ENCODE measurements at places on chromosomes 16 and 17. TPM values are rescaled to one million over a fixed set of nuclear protein-coding genes. Genes with fewer than 3 reads are reported as not detected.

- no peak for DNase-seq
Measured at GRCh38 chr16:4976079-4976478, 17.9 kb downstream of the SEC14L5 start.

DNA sequence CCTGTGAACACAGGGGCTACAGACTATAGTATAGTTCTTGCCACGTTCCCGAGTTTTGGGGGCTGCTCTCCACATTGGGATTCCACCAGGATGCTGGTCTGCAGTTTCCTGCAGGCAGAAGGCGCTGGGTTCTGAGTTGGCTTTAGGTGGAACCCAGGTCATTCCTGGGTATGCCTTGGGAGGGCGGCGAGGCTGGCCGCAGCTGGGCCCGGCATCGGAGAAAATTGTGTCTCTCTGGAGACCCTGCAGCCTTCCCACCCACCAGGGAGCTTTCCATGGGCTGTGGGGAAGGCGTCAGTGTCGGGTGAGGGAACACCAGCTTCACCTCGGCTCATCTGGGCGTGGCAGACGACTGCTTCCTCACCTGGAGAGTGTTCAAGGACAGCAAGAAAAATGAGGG lies 183.6 kb downstream of the RAB11FIP4 start:
- DNase-seq, result no peak

GRCh38 chr17:41394254-41394996 lies 3.0 kb downstream of the KRT31 start:
- DNase-seq, result no peak

- peak; percentile 55 for DNase-seq
Measured at GRCh38 chr17:29176558-29177351, 3.4 kb downstream of the MYO18A start.

DNA sequence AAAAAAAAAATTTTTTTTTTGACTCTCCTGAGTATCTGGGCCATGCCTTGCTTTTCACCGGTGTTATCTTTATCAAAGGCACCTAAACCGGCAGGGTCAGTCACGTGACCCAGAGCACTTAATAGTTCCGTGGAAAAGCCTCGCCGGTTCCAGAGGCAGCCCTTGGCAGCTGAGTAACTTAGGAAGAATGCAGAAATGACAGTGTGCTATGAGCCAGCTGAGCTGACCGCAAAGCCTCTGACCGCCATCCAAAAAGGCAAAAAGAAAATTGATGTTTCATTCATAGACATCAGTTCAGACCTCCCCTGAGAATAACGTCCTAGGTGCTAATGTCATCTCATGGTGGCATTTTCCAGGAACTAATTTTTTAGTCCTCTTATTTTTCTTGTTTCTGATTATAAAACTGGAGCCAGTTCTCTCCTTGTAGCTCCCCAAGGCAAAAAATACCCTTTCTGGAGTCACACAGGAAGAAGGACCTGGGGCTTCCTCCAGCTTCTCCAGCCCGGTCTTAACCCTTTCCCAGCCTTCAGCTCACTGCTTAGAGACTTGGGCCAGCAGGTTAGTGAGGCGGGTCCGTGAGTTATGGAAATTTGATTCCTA lies 122.6 kb downstream of the SOCS1 start:
- peak; percentile 98 for DNase-seq

- no peak for DNase-seq
Measured at GRCh38 chr17:21019976-21020586, 22.7 kb downstream of the USP22 start.

DNA sequence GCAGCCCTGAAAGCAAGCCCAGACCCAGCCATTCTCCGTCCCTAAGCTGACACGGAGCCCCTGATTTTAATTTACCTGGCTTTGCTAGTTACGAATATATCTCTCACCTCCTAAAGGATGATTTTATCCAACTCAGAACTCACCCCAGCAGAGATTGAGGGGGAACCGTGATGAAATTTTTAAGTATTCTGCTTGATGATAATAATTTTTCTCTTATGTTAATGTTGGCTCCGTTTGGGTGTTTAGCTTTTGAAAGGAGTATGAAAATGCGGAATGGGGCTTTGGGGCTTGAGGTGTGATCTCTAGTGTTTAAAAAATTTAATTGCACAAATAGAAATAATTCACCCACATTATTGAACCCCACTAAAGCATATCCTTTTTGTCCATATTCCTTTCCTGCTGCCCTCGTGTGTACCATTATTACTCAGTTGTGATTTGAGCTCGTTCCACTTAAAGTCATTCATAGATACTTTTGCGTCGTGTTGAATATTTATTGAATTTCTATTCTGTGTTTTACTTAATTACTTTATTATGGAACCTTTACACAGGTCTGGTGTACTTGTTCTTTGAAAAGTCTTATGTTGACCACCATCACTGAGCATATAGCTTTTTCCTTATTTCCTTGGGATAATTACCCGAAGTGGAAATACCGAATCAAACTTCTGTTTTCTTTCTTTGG lies 775 bp downstream of the PRPSAP2 start:
- DNase-seq, result peak; percentile 21

- DNase-seq, result no peak
Measured at GRCh38 chr16:53209429-53209828, 154.6 kb downstream of the CHD9 start.

GRCh38 chr17:36128411-36128978 lies 24.9 kb downstream of the CCL4 start:
- no peak for DNase-seq

GRCh38 chr17:7177191-7177953 lies 1.8 kb downstream of the ASGR1 start:
- peak; percentile 66 for DNase-seq

DNA sequence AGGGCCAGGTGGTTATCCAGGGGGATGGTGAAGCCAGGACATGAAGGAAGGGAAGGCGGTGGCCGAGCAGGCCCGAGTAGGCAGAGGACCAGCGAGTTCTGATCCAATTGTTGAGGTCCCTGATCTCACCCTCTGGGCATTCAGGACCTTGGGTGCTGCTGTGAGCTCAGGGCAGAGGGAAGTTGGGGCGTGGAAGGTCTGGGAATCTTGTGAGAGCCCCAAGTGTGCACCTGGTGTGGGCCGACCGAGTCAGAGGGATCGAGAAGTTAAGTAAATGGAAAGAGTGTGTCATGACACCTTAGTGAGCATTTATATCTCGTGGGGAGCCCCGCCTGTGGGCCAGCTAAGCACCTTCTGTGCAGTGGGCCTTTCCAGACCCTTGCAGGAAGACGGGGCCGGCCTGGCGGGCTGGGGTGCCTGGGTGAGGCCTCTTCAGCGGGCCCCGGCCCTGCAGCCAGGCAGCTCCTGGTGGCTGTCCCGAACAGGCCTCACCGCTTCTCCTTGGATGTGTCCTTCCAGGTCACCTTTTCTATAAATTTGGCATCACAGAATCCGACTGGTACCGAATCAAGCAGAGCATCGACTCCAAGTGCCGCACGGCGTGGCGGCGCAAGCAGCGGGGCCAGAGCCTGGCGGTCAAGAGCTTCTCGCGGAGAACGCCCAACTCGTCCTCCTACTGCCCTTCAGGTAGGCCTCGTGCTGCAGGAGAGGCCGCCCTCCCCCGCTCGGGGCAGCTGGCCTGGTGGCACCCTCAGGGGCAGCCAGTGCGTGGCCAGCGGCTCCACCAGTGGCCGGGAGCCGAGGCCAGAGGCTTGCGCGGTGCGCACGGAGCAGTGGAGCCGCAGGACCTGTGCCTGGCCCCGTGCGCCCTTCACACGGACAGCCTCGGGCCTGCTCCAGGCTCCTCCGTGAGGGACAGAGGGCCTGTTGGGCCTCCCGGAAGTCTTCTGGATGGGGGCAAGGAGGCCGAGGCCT lies 76.0 kb downstream of the BANP start:
- DNase-seq, result no peak

DNA sequence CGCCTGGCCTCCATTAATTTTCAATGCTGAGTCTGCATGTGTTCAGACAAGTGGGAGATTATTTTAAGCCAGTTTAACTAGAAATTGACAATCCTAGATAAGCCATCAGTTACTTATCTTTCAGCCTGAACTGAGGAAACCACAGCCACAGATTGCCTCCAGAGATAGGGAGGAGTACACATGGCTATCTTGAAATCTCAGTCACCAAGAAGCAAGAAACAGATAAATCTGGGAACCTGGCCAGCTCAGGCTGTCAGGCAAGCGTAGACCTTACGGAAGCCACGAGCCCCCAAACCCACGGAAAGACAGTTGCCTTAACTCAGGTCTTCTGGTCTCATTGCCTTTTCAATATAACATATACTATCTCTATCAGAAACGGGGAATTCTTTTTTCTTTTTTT lies 2.0 kb upstream of the GLG1 start:
- no peak for DNase-seq

- DNase-seq, result peak; percentile 95
Measured at GRCh38 chr17:15409721-15410250, 57.6 kb downstream of the CDRT4 start.

GRCh38 chr16:3458278-3458851 lies 14.9 kb downstream of the NAA60 start:
- peak; percentile 48 for DNase-seq

DNA sequence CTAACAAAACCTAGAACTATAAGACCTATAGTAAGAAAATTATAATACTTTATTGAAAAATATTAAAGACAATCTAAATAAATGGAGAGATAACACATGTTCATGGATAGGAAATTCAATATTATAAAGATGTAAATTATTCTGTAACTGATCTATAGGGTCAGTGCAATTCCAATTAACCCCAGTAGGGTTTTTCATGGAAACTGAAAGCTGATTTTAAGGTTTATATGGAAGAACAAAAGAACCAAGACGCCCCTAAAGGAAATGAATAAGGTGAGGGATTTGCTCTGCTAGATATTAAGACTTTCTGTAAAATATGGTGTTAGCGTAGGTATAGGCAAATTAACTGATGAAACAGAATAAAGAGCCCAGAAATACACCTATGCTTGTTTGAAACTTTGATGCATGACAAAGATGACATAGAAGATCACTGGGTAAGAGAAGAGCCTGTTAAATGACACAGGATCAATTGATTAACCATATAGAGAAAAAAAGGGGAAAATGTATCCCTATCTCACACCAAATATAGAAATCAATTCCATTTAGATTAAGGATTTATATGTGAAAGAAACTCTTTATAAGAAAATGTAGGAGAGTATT lies 3.0 kb downstream of the ICAM2 start:
- DNase-seq, result no peak

DNA sequence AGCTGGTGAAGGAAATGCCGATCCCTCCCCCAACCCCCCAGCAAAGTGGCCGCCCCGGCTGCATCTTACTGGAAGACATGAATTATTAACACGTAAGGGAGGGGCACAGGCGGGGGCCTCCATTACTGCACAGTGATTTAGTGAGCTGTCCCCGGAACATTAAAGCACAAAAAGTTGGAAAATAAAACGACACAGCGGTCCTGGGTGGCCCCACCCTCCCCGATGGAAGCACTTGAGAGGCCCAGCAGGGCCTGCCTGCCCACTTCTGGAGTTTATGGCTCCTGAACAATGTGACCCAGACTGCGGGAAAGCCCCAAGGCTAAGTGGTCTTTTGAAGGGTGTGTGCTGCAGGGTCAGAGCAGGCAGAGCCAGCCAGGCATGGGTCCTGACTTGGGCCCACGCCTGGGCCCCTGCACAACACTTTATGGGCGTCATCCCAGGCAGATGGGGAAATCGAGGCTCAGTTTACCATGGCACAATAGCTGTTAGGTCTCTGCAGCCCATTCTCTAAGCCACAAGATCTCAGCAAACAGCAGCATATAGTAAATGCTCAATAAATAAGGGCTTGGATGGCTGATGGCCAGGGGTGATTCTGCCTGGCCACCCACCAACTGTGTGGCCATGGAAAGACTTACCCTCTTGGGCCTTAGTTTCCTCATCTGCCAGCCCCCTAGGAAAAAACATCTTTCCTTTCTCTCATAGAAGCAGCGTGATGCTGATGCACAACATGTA lies 22.8 kb downstream of the CCDC102A start:
- DNase-seq, result peak; percentile 48

DNA sequence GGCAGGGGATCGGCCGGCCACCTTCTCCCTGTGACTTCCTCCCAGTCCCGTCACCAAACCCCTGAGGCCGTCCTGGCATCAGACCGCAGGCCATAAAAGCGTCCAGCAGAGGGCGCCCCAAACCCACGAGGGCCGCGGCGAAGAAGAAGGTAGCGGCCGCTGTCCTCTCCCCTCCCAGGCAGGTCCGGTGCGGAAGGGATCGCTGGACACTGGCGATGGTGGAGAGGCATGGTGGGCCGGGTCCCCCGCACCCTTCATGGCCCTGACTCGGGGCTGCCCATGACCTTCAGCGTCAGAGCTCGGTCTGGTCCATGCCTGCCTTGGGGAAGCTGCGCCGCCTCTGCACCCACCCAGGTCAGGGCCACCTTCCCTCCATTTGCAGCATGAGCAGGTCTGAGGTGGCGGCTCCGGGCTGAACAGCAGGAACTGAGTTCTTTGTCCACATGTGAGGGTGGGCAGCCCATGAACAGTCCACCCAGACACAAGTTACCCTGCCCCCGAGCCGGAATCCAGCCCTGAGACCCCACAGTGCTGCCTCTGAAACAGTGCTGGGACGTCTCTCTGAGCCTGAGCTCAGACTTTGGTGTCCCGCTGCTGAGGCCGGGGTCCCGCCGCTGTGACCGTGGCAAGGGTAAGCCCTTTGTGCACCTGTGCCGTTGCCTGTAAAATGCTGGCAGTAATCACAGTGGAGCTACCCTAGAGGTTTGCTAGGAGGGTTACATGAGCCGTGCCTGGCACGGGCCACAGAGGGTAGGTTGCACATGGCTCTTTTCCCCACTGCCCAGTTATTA lies 40.8 kb upstream of the CMIP start:
- peak; percentile 69 for DNase-seq

- no peak for DNase-seq
Measured at GRCh38 chr17:57271821-57272220, 15.5 kb downstream of the MSI2 start.

- peak; percentile 60 for DNase-seq
Measured at GRCh38 chr16:3149630-3150345, 15.0 kb downstream of the ZNF213 start.

DNA sequence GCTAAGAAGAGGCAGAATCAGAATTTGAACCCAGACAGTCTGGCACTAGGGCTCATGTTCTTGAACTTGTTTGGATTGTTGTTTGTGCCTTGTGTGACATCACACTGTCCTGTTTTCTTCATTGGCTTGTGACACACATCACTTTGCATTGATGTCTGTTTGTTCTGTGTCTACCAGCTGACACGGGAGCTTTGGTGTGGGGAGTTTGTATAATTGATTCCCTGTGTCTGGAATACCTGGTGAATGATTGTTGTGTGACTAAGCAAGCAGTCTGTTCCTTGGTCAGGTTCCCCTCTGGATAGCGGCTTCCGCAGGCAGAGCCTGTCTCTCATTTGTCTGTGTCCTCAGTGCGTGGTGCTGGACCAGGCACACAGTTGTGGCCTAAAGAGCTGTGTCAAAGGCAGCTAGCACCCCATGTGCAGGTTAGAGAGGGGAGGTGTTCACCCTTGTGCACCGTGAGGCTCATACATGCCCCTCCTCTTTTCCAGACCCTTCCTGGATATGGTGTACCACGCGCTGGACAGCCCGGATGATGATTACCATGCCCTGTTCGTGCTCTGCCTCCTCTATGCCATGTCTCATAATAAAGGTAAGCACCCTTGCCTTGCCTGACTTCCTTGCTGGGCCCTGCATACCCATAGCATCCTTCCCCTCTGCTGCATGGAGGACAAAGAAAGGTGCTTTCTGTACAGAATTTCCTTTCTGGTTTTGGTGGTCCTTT lies 80.1 kb downstream of the CLEC16A start:
- no peak for DNase-seq

The GCGR gene
- total RNA-seq, result not detected

The HOXB7 gene
- 1.7 TPM for total RNA-seq

The CNEP1R1 gene
- total RNA-seq, result 26.7 TPM

The KRTAP9-4 gene
- not detected for total RNA-seq

The ARSG gene
- total RNA-seq, result 4.5 TPM

The CDH15 gene
- under 0.01 TPM for total RNA-seq

The TSPOAP1 gene
- total RNA-seq, result 0.86 TPM

The CMTM3 gene
- total RNA-seq, result 22.0 TPM

The CCL7 gene
- not detected for total RNA-seq

The SLX1A gene
- total RNA-seq, result 16.8 TPM

The NHERF2 gene
- total RNA-seq, result 59.3 TPM

The SEPHS2 gene
- 7.8 TPM for total RNA-seq

The ITGA2B gene
- under 0.01 TPM for total RNA-seq

The CTDNEP1 gene
- total RNA-seq, result 24.5 TPM
